ENCODE measurements at places on chromosomes 1 and 21.
A peak's percentile ranks its signal among the peaks of the same experiment; 100 is the strongest.

DNA sequence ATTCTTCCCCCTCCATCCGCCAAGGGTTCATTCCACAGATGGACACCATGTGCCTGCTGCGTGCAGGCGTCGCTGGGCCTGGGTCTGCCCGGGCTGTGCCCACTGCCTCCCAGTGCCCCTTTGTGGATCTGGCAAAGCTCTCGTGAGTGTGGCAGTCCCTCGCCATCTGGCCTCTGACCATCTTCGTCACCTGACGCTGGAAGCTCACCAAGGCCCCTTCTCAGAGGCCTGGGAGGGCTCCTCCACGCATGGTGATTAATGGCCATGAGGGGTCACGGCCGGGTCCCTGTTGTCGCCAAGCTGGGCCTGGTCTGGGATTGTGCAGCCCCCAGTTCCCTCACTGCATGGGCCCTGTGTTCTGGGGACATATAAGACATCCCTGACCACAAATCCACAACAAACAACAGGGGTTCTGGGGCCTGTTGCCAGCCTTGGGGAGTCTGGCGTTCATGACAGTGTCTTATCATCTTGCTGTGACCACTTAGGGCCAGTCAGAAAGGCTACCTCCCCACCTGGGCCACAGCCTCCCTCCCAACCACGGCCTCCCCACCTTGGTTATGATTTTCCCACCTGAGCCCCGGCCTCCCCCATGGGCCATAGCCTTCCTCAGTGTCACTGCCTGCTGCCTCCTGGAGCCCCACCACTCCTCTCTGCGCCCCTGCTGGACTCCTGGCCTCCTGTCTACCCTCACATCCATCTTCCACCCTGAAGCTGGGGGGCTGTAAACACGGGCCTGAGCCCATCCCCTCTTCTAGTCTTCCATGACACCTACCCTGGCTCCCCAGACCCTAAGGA, 27.9 kb downstream of the SLC45A1 start:
- DNase-seq: no peak

GRCh38 chr21:18524097-18524880, 120.7 kb upstream of the TMPRSS15 start:
- DNase-seq: no peak

DNA sequence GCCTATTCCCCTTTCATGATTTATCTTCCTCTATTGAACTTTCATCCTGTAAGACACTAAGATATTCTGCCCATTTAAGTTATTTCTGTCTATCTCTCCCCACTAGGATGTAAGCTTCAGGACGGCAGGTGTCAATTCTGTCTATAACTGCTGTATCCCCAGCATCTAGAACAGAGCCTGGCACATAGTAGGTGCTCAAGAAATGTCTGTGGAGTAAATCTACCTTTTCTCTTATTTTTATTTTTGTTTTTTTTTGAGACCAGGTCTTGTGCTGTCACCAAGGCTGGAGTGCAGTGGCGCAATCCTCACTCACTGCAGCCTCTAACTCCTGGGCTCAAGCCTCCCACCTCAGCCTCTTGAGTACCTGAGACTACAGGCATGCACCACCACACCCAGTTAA, 5.6 kb downstream of the CD52 start:
- no peak for DNase-seq

DNA sequence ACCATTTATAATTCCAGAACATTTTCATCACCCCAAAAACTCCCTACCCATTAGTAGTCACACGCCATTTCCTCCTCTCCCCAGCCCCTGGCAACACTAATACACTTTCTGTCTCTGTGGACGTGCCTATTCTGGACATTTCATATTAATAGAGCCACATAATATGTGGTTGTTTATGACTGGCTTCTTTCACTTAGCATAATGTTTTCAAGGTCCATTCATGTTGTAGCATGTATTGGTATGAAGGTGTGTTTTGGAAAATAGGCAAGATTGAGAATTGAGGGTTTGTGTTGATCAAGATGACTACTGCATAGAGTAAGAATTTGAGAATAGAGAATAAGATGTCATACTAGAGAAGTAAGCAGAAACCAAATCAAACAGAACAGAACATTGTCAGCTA, 67.5 kb downstream of the ZFYVE9 start:
- DNase-seq: no peak

GRCh38 chr1:87185077-87185476, 143.6 kb upstream of the LMO4 start:
- no peak for DNase-seq

DNA sequence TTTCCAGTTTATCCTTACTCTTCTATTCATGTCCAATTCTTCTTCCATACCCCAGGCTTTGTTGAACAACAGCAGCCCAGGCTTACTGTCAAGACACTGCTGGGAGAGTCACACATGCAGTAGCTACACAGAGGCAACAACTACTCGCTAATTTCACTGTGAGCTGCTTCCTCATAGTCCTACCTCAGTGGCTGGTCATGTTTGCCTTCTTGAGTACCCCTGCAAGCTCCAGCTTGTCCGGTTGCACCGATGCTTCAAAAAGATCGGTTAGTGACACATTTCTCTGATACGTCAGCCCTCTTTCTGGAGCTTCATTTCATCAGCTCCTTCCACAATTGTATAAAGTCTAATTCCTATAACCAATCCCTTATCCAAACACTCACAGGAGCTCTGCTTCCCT, 246.7 kb upstream of the NFIA start:
- DNase-seq: no peak

GRCh38 chr1:237795558-237795957, 95.2 kb downstream of the ZP4 start:
- DNase-seq: no peak

GRCh38 chr21:33123374-33124123, 53.6 kb downstream of the OLIG1 start:
- no peak for DNase-seq

GRCh38 chr1:33624991-33625870, 152.8 kb downstream of the ZSCAN20 start:
- DNase-seq: no peak

GRCh38 chr1:153592748-153593147, 20.2 kb downstream of the S100A16 start:
- no peak for DNase-seq

GRCh38 chr1:162081316-162081715, 11.8 kb downstream of the NOS1AP start:
- no peak for DNase-seq

DNA sequence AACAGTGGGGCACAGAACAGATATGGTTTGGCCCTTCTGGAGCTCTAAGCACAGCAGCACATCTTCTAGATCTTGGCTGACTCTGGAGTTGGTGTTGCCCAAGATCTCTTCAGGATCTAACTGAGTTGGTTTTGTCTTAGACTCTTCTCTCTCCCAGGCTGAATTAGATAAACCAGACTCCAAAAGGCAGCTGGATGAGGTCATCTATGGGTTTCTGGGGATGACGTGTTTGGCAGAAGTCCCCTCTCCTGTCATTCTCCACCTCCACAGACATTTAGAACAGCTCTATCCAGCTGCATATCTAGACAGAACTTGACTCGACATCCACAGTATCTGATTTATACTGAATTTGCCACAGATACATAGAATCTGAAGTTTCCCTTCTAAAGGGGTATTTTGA, 75.3 kb downstream of the ST6GALNAC5 start:
- DNase-seq: no peak

DNA sequence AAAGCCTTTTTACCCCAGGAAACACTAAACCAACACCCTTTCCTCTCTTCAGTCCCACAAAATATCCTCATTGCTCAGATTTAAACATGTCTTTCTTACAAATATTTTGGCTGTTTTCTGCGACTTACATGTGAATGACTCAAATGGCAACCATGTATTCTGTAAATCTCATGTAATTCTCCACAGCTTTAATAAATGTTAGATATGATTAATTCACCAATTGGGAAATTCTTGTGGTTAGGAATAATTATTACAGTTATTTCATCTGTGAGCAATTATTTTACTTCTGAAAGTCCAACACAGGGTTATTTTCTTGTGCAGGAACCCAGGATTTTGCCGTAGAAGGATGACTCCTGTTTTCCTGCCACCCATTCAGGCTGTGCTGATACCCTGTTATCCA, 431.5 kb downstream of the LMO4 start:
- DNase-seq: no peak

DNA sequence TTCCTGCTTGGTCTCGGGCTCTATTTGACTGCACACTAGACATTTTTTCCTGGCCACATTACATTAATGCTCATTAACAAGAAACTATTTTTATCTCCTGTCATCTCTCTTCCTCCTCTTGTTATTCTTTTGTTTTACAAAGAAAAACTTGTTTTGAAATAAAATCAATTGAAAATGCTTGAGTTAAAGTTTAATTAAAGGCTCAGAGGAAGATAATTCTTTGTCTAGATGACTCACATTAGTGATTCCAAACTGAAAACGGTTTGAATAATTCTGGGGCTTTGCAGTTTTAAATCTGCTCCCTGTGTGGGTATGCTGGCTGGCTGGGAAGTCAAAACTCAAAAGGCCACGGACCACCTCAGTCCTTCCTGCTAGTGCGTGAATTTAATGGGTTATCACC, 29.6 kb downstream of the RGS5 start:
- DNase-seq: no peak

DNA sequence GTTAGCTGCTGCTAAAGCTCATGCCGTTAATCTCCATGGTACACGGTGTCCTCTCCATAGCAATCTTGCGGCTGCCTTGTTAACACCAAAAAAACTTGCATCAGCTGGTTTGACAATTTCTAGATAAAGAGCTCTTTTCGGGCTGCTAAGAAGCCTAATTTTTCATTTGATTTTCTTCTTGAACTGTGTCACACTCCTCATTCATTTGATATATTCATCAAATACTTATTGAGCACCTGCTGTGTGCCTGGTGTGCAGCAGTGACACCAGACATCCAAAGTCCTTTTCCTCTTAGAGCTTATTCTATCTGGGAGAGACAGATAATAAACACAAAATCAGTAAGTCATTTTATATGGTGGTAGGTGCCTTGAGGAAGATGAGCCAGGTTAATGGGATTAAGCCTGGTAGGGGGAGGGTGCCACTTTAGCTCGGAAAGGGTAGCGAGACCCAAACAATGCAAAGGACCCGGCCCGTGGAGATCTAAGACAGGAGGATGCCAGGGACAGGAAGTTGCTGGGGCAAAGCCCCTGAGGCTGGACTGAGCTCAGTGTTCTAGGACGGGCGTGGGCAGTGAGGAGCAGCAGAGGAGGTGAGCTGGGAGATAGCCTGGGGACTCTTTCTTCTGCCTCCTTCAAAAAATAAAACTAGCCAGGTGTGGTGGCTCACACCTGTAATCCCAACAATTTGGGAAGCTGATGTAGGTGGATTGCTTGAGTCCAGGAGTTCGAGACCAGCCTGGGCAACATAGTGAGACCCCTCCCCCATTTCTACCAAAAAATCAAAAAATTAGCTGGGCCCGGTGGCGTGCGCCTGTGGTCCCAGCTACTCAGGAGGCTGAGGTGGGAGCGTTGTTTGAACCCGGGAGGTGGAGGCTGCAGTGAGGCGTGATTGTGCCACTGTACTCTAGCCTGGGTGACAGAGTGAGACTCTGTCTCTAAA, 50.7 kb upstream of the LGALS8 start:
- DNase-seq: no peak

DNA sequence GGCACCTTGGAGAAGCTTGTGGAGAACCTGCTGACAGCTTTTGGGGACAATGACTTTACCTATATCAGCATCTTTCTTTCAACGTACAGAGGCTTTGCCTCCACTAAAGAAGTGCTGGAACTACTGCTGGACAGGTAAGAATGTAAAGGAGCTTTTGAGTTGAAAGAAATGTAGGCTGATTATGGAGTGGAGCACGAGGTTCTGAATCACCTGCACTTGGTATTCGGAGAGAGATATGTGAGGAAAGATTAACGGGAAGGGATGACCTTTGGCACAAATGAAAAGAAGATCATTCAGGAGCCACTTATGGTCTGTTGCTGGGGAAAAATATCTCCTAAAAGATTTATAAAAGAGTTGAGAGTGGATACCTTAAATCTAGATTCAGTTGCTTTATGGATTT, 42.7 kb downstream of the RGL1 start:
- no peak for DNase-seq

- DNase-seq: peak; percentile 42
These were observed 11.0 kb upstream of the RNU1-3 start for GRCh38 chr1:16677552-16678431.

DNA sequence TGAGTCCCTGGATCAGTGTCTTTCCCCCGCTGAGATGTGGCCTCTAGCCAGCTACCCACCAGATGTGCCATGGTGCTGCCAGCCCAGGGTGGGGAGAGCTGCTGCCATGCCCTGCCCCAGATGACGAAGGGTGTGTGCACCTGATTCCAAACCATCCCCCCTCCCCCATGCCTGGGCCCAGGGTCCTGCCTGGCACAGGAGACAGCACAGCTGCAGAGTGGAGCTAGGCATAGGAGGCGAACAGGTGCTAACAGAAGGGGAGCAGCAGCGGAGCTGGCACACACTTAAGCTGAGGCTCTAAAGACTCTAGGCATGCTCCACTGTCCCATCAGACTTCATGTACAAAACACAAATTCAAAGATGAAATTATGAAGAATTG, 9.0 kb upstream of the LDLRAP1 start:
- DNase-seq: no peak

DNA sequence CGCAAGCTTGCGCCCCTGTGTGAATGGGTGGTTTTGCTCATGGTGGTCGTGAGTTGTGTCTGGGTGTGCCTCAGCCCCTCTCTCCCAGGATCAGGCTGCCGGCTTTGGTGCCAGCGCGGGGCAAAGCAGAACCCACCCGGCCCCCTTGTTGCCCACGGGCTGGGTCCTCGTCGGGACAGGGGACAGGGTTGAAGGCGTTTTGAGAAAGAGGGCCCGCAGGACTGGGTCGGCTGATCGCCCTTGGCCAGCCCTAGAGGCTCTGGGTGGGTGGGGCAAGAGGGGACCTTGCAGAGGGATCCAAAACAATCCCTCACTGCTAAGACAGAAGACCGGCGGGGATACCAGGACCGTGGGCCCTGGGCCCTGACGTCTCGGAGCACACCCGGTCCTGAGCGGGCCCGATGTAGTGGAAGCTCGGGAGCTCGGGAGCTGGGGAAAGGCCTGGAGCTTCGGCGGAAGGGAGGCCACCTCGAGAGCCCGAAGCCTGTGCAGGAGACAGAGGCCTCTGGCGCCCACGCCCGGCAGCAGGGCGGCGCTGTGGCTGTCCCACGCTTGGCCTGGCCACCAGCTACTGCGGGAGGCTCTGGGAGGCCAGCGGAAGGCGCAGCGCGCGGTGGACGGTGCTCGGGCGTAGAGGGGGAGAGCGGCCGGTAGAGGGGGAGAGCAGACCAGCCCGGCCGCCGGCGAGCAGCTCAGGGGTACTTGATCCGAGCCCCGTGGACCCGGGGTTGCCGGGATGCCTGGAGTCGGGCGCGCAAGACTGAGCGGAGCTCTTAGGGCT, 2.8 kb upstream of the ZNF678 start:
- DNase-seq: no peak

DNA sequence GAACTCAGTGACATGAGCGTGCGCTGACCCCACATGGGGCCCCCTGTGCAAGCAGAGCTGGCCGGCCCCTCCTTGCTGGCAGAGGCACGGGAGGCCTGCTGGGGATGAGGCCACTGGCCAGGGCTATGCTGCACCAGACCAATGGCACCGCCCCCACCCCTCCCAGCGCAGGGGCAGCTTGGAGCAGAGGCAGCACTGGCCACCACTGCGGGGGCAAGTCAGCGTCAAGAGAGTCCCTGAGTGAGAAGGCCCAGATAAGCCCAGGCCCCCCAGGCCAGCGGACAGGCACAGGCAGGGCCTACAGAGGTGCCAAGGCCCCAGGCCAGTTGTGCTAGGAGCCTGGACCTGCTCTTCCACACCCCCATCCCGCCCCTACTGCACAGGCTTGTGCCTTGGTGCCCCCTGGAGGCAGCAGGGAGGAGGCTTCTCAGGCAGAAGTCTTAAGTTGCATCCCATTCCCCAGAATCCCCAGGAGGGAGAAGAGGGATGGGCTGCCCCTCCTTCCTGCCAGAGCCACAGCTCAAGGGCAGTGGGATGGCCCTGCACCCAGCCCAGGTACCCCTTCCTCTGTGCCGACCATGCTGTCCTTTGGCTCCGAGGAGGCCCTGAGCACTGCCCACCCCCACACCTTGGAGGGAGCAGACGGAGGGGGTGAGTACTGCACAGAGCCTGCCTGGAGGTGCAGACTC, 35.8 kb downstream of the EPHX1 start:
- DNase-seq: no peak
